ENCODE measurements at places on chromosomes 12 and 14. TPM values are rescaled to one million over a fixed set of nuclear protein-coding genes. Genes with fewer than 3 reads are reported as not detected.

DNA sequence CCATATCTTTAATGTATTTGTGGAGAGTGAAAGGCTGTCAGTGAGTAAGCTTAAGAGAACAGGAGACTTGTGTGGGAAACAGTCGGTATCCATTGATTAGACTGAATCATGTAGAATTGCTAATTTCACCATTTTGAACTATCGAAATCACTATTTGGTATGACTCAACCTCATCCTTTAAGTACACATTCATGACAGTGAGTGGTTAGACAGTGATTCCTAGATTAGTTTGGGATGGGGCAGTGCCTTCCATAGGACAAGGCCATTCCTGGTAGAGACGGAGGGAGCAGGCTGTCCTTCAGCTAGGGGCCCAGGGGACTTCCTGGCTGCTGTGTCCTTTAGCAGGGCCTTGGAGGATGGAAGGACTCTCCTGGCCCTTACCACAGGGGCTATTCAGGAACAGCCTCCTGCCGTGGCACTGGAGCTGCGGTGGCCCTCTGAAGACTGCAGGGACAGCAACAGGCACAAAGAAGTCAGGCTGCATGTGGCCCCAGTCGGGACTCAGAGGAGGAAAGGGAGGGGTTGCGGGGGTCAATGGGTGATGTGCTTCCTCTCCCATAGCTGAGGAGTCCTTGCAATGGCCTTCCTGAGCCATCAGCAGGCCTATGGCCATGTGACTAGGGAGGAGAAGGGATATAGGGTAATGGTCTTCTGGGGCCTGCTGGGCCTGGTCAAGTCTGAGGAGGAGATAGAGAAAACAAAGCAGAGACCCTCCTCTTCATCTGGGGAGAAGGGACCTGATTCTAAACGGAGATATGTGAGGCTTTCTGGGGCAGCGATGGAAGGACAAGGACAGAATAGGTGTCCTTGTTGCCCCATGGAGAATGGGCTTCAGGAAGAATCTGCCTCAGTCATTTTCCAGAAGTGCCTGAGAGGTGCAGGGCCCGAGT, 11.2 kb downstream of the SERPINA1 start:
- no peak overlapping the region for H3K27ac ChIP-seq
- H3K27me3 ChIP-seq = no peaks in the 10 kb centered on the region
- DNase-seq = no peak
- H3K36me3 ChIP-seq = no peaks in the 10 kb centered on the region

- no peak overlapping the region for H3K4me3 ChIP-seq
- peaks cover 4% of the 10 kb centered on the region for H3K36me3 ChIP-seq
- peak; percentile 18 for DNase-seq
- peaks cover 3% of the 10 kb centered on the region for H3K4me1 ChIP-seq
- H3K27me3 ChIP-seq = peaks cover 12% of the 10 kb centered on the region
Observed at GRCh38 chr12:31018106-31018789, 55.4 kb upstream of the DDX11 start.

- H3K27me3 ChIP-seq = no peaks in the 10 kb centered on the region
- peaks cover 46% of the 10 kb centered on the region for H3K36me3 ChIP-seq
- no peak overlapping the region for H3K4me3 ChIP-seq
- H3K27ac ChIP-seq = no peak overlapping the region
- peaks cover 25% of the 10 kb centered on the region for H3K4me1 ChIP-seq
- no peak for DNase-seq
Observed at GRCh38 chr14:59360923-59361794, 104.0 kb downstream of the GPR135 start.

GRCh38 chr14:51139121-51139681, 44.3 kb upstream of the TRIM9 start:
- peaks cover 4% of the 10 kb centered on the region for H3K4me1 ChIP-seq
- no peaks in the 10 kb centered on the region for H3K27me3 ChIP-seq
- no peak overlapping the region for H3K4me3 ChIP-seq
- H3K36me3 ChIP-seq = no peaks in the 10 kb centered on the region
- peak overlapping the region; percentile 57 for H3K27ac ChIP-seq

DNA sequence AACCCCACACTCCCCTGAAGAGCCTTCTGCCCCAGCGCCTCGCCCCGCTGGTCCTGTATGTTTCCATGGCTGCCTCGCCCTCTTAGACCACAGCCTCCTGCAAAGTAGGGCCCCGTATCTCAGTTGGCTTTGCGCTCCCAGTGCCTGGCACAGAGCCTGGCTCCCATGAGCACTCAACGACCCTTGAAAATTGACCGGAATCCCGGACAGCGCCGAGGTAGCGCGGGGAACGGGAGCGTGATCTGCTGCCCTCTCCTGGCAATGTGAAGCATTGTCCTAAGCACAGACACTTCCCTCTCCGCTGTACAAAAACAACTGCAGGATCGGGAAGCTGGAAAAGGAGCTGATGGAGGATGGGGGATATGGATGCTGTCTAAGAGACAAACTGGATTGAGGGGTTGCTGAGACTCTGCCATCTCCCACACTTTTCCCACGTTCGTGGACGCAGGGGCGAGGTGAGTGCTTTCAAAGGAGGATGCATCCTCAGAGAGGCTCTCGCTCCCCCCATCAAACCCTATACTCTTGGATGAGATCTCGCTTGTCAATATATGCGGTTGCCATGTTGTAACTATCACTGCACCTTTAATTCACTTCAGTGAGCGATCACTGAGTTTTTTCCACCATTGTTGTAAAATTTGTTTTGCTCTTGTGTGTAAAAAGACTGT, 10.7 kb upstream of the FKBP4 start:
- H3K4me1 ChIP-seq = peaks cover 5% of the 10 kb centered on the region
- no peaks in the 10 kb centered on the region for H3K36me3 ChIP-seq
- peak overlapping the region; percentile 6 for H3K27ac ChIP-seq
- DNase-seq = peak; percentile 75
- H3K27me3 ChIP-seq = peaks cover 56% of the 10 kb centered on the region

DNA sequence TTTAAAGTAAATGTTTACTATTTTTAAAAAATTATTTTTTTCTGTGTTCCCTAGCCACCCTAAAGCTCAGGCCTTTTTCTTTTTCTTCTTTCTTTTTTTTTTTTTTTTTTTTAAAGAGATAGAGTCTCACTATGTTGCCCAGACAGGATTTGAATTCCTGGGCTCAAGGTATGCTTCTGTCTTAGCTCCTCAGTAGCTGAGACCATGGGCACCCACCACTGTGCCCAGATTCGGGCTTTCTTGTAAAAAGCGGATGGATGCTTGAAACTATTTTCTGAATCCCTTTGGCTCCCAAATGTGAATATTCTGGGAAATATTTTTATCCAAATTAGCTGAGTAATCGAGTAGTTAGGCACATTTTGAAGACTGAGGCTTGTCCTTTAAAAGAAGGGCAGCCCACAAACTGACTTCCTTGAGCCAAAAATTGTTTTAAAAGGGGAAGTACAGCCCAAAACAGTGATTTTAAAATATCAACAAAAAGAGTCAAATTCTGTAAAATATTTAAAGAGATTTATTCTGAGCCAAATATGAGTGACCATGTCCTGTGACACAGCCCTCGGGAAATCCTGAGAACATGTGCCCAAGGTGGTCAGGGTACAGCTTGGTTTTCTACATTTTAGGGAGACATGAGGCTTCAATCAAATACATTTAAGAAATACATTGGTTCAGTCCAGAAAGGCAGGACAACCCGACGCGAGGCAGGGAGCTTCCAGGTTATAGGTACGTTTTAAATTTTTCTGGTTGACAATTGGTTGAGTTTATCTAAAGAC, 28.8 kb upstream of the HIGD1C start:
- no peak for DNase-seq
- H3K4me3 ChIP-seq = peak overlapping the region; percentile 86
- H3K27ac ChIP-seq = peak overlapping the region; percentile 86
- peaks cover 3% of the 10 kb centered on the region for H3K36me3 ChIP-seq
- no peaks in the 10 kb centered on the region for H3K27me3 ChIP-seq

Gene AQP6
- 0.22 TPM for total RNA-seq

Gene RNASE3
- not detected for total RNA-seq

DNA sequence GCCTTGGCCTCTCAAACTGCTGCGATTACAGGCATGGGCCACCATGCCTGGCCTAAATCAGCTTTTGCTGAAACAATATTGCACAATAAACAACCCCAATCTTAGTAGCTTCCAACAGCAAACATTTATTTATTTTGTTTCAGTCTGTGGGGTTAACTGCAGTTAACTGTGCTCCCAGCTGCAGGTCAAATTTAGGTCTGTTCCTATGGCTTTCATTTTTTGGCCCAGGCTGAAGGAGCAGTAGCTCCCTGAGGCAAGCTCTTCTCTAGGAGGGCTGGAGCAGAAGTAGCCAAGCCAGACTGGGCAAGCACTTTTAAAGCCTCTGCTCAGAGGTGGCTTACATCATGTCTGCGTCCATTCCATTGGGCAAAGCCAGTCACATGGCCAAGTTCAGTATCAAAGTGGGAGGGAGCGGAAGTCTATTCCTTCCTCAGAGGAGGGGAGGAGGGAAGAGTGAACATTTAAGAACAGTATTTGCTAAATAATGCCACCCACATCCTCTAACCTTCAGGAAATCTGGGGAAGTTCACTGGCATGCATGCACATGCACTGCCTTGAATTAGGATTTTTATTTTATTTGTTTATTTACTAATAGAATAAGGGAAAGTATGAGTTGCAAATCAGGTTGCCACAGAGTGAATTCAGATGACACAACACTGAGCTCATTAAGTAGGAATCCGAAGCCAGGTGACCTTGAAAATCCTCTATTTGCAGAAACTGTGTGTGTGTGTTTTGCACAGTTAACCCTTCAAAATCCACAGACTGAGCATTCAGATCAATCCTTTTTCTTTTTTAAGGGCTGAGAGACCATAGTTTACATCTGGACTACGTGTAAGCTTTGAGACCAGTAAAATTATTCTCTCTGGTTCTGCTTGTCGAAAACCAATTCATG, 122.0 kb upstream of the SEL1L start:
- no peak for DNase-seq
- H3K27me3 ChIP-seq = peaks cover 4% of the 10 kb centered on the region
- no peak overlapping the region for H3K27ac ChIP-seq
- no peaks in the 10 kb centered on the region for H3K36me3 ChIP-seq

Gene NEUROD4
- 3.3 TPM for total RNA-seq

- H3K4me3 ChIP-seq = no peak overlapping the region
- no peak for DNase-seq
- no peak overlapping the region for H3K27ac ChIP-seq
- H3K36me3 ChIP-seq = no peaks in the 10 kb centered on the region
- H3K27me3 ChIP-seq = no peaks in the 10 kb centered on the region
Observed at GRCh38 chr12:92288561-92288960, 142.9 kb upstream of the BTG1 start.

Gene CCDC177
- total RNA-seq = 3.4 TPM

- no peaks in the 10 kb centered on the region for H3K27me3 ChIP-seq
- peaks cover 9% of the 10 kb centered on the region for H3K36me3 ChIP-seq
- no peak for DNase-seq
- no peak overlapping the region for H3K4me3 ChIP-seq
- H3K27ac ChIP-seq = no peak overlapping the region
- H3K4me1 ChIP-seq = no peaks in the 10 kb centered on the region
Observed at GRCh38 chr12:132075714-132076553, 68.2 kb downstream of the DDX51 start.

DNA sequence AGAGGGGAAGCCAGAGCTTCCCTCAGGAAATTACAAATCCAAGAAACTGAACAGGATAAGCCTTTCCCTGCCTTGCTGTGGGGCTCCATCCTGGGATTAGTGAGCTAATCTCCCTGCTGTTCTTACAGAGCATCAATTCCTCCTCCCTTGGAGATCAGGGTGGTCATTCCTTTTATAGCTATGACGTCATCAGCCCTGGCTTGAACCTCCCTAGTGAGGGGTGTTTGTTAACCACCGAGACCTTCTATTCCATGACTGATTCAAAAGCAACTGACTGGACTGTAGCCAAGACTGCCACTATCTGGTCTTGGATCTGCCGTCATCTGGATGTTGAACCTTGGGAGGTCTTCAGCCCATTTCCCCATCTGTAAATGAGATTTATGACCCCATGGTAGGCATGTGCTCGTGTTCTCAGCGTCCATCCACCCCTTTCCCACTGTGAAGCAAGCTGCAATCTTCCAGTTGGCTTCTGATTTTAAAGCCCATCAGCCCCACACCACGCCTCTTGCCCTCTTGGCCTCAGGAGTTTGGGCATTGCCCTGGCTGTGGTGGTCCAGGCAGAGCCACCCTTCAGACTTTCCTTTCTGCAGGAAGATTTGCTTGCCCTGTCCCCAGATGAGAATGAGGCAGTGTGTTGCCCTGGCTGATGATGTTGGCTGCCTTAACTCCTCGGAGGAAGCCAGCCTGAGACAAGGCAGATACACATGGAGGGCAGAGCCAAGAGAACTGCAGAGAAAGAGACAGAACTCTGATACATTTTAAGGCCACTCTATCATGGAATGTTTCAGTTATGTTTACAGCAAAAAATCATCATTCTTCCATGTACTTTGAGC, 59.6 kb upstream of the ACTN1 start:
- no peak overlapping the region for H3K4me3 ChIP-seq
- H3K27me3 ChIP-seq = peaks cover 6% of the 10 kb centered on the region
- peaks cover 47% of the 10 kb centered on the region for H3K4me1 ChIP-seq
- no peak for DNase-seq
- no peaks in the 10 kb centered on the region for H3K36me3 ChIP-seq

DNA sequence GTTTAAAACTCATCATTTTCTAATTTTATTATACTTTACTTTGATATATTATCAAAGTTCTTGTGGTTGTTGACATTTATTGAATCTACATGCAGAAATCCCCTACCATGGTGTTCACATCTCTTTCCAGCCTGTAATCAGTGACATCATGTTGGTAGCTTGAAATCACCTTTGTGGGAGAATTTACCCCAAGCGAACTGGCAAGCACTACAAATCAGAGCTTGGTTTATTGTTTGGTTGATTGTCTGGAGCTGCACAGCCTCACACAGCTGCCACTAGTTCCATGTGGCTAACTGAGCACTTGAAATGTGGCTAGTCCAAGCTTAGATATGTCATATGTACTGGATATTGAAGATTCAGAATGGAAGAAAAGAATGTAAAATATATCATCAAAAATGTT, 15.4 kb upstream of the KRT5 start:
- H3K4me1 ChIP-seq = peaks cover 10% of the 10 kb centered on the region
- H3K27ac ChIP-seq = no peak overlapping the region
- H3K4me3 ChIP-seq = no peak overlapping the region
- no peaks in the 10 kb centered on the region for H3K36me3 ChIP-seq
- DNase-seq = no peak

GRCh38 chr14:92680781-92681650, 67.4 kb downstream of the LGMN start:
- no peak overlapping the region for H3K4me3 ChIP-seq
- no peaks in the 10 kb centered on the region for H3K27me3 ChIP-seq
- no peaks in the 10 kb centered on the region for H3K36me3 ChIP-seq
- H3K4me1 ChIP-seq = peaks cover 7% of the 10 kb centered on the region

Gene IKZF4
- total RNA-seq = 6.1 TPM

All from type B pancreatic cell (in vitro differentiated cells).